ENCODE measurements at places on chromosomes 3 and 15. TPM values are rescaled to one million over a fixed set of nuclear protein-coding genes. Genes with fewer than 3 reads are reported as not detected.
A peak's percentile ranks its signal among the peaks of the same experiment; 100 is the strongest.

DNA sequence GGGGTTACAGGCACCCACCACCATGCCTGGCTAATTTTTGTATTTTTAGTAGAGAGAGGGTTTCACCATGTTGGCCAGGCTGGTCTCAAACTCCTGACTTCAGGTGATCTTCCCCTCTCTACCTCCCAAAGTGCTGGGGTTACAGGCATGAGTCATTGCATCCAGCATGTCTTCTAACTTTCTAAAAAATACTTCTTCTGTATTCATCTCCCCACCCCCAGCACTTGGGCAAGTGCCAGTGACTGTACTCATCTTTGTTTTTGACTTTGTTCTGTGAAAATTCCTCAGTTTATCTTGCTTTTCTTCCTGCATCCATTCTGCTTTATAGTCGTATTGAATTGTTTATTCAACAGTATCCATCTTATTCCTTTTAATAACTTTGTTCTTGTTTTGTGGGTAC, 47.6 kb downstream of the ARIH1 start:
- no peak for DNase-seq
- H3K36me3 ChIP-seq, result no peaks in the 10 kb centered on the region
- H3K27ac ChIP-seq, result no peak overlapping the region
- no peak overlapping the region for H3K4me3 ChIP-seq

GRCh38 chr3:109210501-109210900, 74.0 kb downstream of the C3orf85 start:
- no peak for DNase-seq
- no peaks in the 10 kb centered on the region for H3K27me3 ChIP-seq
- no peak overlapping the region for H3K27ac ChIP-seq
- H3K4me3 ChIP-seq, result no peak overlapping the region
- H3K36me3 ChIP-seq, result no peaks in the 10 kb centered on the region

GRCh38 chr3:155334914-155335723, 41.6 kb upstream of the STRIT1 start:
- no peaks in the 10 kb centered on the region for H3K27me3 ChIP-seq
- no peak overlapping the region for H3K4me3 ChIP-seq

- no peaks in the 10 kb centered on the region for H3K27me3 ChIP-seq
- peaks cover 23% of the 10 kb centered on the region for H3K4me1 ChIP-seq
- peak overlapping the region; percentile 94 for H3K27ac ChIP-seq
- peak overlapping the region; percentile 77 for H3K4me3 ChIP-seq
These were observed 515 bp upstream of the EIF3J start for GRCh38 chr15:44536302-44536961.

DNA sequence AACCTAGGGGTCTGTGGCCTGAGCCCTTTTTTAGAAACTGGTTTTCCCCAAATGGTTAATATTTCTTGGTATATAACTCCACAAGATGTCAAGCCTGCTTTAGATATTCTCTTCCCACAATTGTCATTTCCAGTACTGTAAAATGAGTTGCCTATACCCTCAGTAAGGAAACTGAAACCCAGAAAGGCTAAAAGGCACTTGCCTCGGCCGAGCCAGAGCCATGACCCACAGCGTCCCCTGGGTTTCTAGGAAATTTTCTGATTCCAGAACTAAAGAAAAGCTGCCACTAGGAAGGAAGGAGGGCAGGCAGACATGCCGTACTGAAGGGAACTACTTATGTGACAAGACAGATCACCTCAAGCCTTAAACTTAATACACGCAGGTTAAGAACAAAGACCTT, 59.1 kb downstream of the ATP8B4 start:
- H3K4me1 ChIP-seq, result no peaks in the 10 kb centered on the region
- H3K27ac ChIP-seq, result no peak overlapping the region
- H3K36me3 ChIP-seq, result no peaks in the 10 kb centered on the region
- H3K27me3 ChIP-seq, result peaks cover 3% of the 10 kb centered on the region

DNA sequence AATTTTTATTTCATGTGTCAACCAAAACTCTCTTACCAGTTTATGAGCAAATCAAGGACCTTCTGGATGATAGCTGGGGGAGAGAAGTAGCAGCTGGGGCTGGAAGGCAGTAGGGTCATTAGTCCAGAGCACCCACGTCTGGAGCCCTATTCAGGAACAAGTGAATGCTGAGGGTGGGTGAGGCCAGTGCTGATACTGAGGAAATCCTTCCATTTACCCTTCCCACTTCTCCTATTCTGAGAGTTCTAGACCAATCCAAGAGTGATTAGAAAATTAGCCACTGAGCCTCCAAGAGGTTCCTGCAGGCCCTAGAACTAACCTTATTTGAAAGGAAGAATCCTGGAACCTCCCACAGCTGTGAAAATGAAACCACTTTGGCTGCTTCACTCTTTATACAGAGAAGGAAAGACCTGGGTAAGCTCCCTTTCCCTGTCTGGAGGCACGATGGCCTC, 46.2 kb upstream of the VILL start:
- no peaks in the 10 kb centered on the region for H3K27me3 ChIP-seq
- H3K4me3 ChIP-seq, result no peak overlapping the region
- peaks cover 1% of the 10 kb centered on the region for H3K36me3 ChIP-seq
- H3K27ac ChIP-seq, result peak overlapping the region; percentile 96
- DNase-seq, result no peak

GRCh38 chr15:54722342-54722986, 474.3 kb downstream of the RSL24D1 start:
- no peak overlapping the region for H3K4me3 ChIP-seq
- H3K27me3 ChIP-seq, result no peaks in the 10 kb centered on the region
- no peak for DNase-seq

DNA sequence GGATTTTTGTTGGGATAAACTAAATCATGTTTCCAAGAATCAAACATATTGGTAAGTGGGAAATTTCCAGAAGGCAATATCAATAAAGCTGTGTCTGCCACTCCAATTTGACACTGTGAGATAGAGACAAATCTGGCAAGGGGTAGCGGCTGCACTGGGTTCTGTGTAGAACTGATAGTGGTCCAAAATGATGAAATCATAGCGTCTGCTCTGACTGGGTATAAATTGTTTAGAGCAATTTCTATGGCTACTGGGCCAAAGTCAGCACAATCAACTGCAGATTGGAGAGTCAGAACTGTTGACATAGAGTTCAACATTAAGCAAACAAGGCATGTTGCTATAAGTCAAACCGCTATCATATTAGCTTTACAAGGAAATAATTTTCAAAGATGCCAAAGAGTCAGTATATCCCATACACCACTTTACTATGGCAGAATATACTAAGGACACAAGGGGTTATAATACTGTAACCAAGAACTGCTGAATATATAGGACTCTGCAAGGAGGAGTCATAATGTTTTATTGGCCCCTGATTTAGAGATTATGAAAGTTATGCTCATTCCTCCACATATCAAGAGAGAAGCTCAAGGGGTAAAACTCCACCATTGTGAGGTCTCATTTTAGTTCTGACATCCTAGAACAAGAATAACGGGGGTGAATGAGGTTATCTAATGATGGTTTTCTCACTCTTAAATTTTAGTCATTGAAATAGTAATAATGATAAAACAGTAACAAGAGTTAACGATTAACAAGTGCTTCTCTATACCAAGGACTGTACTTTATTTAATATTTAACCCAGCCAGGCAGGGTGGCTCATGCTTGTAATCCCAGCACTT, 309.7 kb upstream of the GADL1 start:
- H3K36me3 ChIP-seq, result no peaks in the 10 kb centered on the region
- H3K27ac ChIP-seq, result no peak overlapping the region

Gene MITF
- 2.9 TPM for polyA plus RNA-seq

Gene LRIG1
- polyA plus RNA-seq, result 17.2 TPM

DNA sequence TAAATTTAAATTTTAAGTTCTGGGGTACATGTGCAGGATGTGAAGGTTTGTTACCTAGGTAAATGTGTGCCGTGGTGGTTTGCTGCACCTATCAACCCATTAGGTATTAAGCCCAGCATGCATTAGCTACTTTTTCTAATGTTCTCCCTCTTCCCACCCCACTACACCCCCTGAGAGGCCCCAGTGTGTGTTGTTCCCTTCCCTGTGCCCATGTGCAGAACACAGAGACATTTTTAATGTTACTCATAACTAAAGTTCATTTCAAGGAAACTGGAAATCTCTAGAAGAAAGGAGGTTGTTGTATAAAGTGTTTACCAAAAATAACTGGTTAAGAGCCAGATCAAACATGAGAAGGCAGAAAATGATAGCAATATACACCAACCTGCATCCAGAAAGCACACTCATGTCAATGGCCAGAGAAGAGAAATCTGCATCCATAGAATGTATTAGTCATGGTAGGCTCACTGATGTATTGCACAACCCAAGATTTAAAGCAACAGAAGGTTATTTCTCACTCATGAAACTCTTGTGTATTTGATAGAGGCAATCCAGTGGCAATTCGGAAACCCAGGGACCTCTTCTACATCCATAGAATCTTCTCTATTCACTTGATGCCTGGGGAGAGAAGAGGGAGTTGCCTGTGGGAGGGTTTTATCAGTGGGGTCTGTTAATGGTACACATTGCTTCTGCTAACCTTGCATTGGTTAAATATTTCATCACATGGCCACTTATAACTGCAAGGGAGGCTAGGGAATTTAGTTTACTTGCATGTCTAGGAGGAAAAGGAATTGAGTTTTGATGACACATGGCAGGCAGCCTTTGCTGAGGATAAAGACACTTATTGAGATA, 321.9 kb upstream of the RASGRP1 start:
- no peaks in the 10 kb centered on the region for H3K27me3 ChIP-seq
- DNase-seq, result no peak
- no peaks in the 10 kb centered on the region for H3K36me3 ChIP-seq
- peaks cover 10% of the 10 kb centered on the region for H3K4me1 ChIP-seq
- no peak overlapping the region for H3K27ac ChIP-seq
- H3K4me3 ChIP-seq, result no peak overlapping the region

GRCh38 chr3:115415246-115415996, 207.9 kb upstream of the GAP43 start:
- H3K27me3 ChIP-seq, result no peaks in the 10 kb centered on the region
- H3K4me1 ChIP-seq, result no peaks in the 10 kb centered on the region
- H3K36me3 ChIP-seq, result no peaks in the 10 kb centered on the region
- H3K4me3 ChIP-seq, result no peak overlapping the region
- H3K27ac ChIP-seq, result no peak overlapping the region

DNA sequence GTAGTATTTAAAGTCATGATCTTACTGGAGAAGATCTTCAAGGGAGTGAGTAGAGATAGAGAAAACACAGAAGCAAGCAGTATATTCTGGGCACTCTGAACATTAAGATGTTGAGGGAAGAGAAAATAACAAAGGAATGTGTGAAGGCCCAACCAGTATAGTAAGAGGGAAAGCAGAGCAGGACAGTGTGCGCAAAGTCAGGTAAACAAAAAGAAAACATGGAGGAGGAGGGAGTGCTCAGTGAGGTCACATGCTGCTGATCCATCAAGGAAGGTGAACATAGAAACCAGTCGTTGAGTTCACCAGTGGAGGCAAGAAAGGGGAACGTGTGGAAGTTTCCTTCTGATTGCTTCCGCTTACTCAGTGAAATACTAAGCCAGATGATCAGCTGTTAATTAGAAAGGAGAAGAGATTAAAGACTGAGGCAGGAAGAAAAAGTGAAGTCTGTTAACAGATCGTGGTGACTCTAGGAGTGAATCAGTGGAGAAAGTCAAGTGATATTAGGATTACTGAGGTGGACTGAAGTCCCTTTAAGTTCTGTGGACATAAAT, 47.2 kb downstream of the OPA1 start:
- no peak overlapping the region for H3K4me3 ChIP-seq
- H3K36me3 ChIP-seq, result peaks cover 18% of the 10 kb centered on the region
- no peaks in the 10 kb centered on the region for H3K27me3 ChIP-seq
- DNase-seq, result no peak
- no peak overlapping the region for H3K27ac ChIP-seq

DNA sequence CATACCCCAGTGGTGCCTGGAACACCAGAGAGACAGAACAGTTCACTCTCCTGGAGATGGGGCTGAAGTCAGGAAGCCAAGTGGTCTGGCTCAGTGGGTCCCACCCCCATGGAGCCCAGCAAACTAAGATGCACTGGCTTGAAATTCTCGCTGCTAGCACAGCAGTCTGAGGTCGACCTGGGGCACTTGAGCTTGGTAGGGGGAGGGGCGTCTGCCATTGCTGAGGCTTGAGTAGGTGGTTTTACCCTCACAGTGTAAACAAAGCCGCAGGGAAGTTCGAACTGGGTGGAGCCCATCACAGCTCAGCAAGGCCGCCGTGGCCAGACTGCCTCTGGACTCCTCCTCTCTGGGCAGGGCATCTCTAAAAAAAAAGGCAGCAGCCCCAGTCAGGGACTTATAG, 272.0 kb downstream of the KLF13 start:
- DNase-seq, result no peak
- no peak overlapping the region for H3K27ac ChIP-seq
- H3K27me3 ChIP-seq, result peaks cover 2% of the 10 kb centered on the region
- H3K4me1 ChIP-seq, result no peaks in the 10 kb centered on the region
- no peak overlapping the region for H3K4me3 ChIP-seq

DNA sequence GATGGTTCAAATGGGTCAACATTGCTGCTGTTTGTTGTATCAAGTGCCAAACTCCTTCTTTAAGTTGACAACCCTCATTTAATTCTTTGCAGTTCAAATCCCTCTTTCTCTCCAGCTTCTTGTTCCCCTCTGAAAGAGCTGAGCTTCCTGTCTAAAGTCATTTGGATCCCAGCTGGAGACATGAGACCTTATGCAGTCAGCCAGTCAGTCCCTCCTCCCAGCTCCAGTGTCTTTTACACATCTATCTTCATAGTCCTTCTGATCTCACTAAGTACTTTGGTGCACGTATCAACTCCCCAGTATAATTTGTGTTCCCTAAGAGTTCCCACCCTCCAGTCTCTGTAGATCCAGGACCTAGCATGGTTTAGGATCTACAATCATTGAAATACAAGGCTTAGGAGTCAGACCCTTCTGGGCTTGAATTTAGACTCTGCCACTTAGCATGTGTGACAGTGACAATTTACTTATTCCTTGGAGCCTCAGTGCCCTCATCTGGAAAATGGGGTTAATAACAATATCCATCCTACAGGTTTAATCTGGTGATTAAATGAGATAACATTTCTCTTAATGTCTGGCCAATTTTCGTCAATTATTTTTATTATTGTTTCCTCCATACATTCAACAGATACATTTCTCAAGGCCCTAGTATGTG, 102.8 kb upstream of the SEMA6D start:
- H3K27me3 ChIP-seq, result no peaks in the 10 kb centered on the region
- no peak for DNase-seq
- peaks cover 3% of the 10 kb centered on the region for H3K4me1 ChIP-seq

Gene PARL
- polyA plus RNA-seq, result 61.4 TPM
